HTR-8/SVneo (cell line): ENCODE measurements at places on chromosomes 5 and 9.

DNA sequence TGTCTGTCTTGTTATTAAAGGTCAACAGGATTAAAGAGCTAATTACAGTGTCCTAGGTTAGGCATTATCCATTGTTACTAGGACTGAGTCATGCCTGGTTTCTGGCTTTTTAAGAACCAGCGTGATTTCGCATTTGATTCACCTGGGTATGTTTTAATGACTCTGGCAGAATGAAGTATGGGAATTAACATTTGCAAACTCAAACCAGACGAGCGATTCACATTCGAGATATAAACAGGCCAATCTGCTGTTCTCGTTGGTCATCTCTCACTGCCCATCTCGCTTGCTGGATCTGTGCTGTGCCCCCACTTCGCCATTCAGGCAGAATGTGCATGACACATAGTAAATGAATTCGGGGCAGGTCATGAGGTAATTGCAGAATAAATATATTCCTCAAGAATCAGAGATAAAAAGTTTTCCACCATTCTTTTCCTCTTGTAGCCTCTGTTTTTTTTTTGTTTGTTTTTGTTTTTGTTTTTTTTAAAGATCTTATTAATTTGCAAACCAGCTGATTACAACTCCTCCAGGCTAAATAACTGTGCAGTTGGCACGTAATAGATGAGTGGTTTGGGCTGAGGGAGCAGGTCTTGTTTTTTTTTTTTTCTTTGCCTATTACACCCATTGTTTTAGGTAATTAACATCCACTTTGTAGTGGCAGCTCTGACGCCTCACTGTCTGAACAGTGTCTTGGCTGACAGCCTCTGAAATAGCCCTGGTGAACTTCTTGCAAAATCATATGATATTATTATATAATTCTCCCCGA lies 313.5 kb upstream of the MSX2 start:
- DNase-seq = no peak

- no peak for DNase-seq
These were observed 481.4 kb downstream of the RASEF start for GRCh38 chr9:82581516-82581915.

DNA sequence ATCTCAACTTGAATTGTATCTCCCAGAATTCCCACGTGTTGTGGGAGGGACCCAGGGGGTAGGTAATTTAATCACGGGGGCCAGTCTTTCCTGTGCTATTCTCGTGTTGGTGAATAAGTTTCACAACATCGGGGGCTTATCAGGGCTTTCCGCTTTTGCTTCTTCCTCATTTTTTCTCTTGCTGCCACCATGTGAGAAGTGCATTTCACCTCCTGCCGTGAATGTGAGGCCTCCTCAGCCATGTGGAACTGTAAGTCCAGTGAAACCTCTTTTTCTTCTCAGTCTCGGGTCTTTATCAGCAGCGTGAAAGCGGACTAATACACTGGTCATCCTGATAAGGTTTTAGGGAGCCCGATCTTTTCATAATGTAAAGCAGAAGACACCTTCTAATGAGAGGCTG lies 687.0 kb upstream of the FTMT start:
- no peak for DNase-seq

- DNase-seq = no peak
These were observed 49.0 kb upstream of the CKMT2 start for GRCh38 chr5:81183811-81184748.

DNA sequence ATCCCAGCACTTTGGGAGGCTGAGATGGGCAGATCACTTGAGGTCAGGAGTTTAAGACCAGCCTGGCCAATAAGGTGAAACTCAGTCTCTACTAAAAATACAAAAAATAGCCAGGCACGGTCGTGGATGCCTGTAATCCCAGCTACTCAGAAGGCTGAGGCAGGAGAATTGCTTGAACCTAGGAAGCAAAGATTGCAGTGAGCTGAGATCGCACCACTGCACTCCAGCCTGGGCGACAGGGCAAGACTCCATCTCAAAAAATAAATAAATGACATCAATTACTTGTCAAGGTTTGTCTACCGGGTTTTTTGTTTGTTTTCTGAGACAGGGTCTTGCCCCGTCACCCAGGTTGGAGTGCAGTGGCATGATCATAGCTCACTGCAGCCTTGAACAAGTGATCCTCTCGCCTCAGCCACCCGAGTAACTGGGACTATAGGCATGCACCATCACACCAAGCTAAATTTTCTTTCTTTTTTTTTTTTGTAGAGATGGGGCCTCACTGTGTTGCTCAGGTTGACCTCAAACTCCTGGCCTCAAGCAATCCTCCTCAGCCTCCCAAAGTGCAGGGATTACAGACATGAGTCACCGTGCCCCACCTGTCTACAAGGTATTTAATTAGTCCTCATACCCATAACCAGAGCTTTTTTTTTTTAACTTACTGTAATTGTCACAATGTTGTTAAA lies 64.9 kb downstream of the SUSD1 start:
- DNase-seq = no peak

GRCh38 chr5:103526164-103526915 lies 36.2 kb downstream of the NUDT12 start:
- no peak for DNase-seq

DNA sequence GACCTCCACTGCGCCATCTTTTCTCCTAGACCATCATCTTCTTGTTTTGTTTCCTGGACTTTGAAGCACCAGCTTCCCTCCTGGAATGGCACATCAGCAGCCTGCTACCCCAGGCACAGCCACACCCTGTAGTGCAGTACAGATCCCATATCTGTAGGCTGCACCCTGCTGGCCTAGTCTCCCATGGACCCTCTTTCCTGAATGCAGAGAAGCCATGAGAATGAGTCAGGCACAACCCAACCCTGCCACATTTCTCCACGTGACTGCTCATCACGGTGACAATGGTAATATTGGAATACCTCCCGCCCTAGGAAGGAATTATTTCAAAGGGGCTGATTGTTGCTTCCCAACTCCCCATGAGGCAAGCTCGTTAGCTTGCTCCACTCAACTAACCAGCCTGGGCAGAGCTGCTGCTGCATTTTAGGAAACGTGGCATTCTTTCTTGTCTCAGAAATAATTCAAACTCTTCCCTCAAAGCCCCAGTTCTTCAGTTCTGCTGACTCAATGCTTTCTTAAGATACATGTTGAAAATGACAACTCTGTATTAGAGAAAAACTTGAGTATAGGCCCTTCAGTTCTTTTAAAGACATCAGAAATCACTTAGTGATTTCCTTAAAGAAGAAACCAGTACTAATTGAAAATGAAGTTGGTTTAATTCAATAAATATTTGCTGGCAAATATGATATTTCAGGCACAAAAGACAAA lies 328.1 kb downstream of the MLLT3 start:
- DNase-seq = no peak

GRCh38 chr5:38323645-38324295 lies 65.4 kb downstream of the EGFLAM start:
- peak; percentile 36 for DNase-seq

DNA sequence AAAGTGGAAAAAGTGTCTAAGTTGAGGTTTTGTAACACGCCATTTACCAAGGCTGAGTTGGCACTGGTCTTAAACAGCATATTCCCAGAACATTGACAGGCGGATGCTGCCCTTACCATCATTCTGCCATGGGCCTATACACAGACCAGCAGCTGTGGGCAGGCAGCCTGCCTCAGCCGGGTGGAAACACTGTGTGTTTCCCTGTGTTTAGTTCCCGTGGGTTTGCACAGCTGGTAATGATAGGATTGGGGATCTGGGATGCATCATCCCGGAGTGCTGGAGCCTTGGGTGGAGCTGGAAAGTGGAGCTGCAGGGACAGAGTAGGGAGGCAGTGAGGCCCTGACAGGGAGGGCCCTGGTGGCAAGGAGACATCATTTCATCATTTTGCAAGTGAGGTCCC lies 5.5 kb upstream of the FGD3 start:
- no peak for DNase-seq

- DNase-seq = no peak
These were observed 247.0 kb downstream of the TRPM3 start for GRCh38 chr9:70874451-70874850.

GRCh38 chr5:55421074-55421529 lies 113.3 kb downstream of the MTREX start:
- no peak for DNase-seq

- DNase-seq = no peak
These were observed 343.2 kb downstream of the TMEM232 start for GRCh38 chr5:110383231-110383630.

GRCh38 chr9:121939643-121940042 lies 153.5 kb downstream of the TTLL11 start:
- DNase-seq = no peak

DNA sequence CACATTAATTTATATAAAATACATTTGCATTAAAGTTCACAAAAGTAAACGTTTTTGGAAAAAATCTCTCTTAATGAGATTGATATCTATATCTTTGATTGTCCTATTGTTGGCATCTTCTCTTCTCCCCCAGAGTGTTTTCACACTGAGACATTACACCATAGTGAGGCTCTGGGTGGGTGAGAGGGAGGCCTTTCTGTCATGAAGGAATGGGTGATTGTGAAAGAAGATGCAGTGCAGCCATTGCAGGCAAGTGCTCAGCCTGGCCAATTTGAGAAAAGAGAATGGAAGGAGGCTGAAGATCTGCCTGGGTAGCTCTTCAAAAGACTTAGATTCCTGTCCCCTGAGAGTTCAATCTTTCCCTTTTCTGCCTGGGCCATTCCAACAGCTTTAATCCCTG lies 140.8 kb downstream of the SLC12A2 start:
- DNase-seq = no peak

GRCh38 chr9:33133186-33133585 lies 34.0 kb downstream of the B4GALT1 start:
- no peak for DNase-seq
